Germinal center (tissue), 1 donor: ENCODE measurements at places on chromosomes 1 and 21.

DNA sequence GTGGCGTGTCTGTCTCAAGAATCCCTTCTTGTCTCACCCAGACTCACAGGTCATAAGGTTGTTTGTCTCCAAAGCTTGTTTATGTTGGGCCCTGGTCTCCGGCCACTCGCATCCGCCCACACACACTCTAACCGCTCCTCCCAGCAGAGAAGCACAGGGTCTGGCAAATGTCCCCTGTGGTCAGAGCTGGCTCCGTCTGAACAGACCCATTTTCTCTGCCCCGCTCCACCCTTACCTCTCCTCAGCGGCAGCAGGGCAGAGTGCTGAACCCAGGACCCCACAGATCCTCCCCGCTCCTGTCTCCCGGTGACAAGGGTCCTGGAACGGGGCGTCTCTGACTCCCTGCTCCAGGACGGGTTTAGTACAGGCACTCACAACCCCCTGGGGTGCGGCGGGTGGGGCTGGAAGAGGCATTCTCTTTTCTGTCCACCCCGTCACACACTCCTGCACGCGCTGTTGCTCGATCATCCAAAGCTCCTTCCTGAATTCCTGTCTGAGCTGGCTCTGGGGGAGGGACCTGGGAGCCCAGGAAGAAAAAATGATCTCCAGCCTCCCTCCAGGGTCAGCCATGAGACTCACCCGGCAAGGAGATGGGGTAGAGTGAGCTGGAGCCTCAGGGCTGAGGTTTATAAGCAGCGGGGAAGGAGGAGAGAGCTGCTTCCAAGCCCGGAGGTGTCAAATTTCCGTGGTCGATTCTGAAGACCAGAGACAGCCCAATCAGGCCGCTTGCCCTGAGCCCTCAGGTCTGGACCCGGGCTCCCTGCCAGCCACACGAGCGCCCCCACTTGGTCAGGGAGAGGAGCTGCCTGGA is at the start of gene S100A13:
Gene S100A13, minus strand, starts transcription at position 602 of the 811 bp plus-strand sequence. CDS start 1,033 bp downstream, outside the sequence.
- peak; percentile 37 for DNase-seq

DNA sequence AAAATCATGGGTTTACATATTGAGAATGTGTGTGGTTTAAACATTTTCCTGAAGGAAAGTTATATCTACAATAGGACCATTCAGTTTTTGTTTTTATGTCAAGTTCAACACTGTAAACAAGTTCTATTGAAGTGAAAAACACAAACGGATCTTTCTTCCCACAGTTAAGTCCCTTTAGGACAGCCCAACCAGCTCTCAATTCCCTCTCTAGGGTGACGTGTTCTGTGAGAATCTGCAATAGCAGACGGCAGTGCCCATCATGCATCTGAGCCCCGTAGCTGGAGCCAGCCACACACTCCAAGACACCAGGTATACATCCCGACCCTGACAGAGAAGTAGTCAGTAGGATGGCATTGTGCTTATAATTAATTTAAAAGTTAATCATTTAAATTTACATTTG is 26.3 kb upstream of the IVNS1ABP start:
- no peak for DNase-seq

DNA sequence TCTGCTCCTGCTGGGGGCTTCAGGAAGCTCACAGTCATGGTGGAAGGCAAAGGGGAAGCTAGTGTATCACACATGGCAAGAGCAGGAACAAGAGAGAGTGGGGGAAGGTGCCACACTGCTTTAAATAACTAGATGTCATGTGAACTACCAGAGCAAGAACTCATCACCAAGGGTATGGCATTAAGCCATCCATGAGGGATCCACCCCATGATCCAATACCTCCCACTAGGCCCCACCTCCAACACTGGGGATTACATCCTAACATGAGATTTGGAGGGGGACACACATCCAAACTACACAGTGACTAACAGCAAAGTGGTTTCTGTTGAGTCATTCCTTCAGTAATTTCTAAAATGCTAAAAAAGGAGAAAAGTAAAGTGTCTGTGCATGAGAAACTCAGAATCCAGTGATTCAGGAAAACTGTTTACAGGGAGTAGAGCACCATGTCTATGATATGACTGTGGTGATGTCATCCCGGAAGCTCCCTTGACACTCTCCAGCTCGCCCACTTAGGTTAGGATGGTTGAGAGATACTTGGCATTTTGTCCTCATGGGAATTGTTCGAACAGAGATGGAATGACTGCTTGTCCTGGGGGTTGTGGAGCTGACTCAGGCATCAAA is 50.3 kb downstream of the CHD1L start:
- DNase-seq = no peak

GRCh38 chr1:21759818-21760217 is 23.1 kb downstream of the USP48 start:
- DNase-seq = no peak

- DNase-seq = no peak
Measured at GRCh38 chr1:109773900-109774485, 10.3 kb upstream of the EPS8L3 start.

GRCh38 chr1:93526431-93526830 is 78.5 kb downstream of the FNBP1L start:
- no peak for DNase-seq

- DNase-seq = no peak
Measured at GRCh38 chr1:198879711-198880306, 241.0 kb downstream of the PTPRC start.

DNA sequence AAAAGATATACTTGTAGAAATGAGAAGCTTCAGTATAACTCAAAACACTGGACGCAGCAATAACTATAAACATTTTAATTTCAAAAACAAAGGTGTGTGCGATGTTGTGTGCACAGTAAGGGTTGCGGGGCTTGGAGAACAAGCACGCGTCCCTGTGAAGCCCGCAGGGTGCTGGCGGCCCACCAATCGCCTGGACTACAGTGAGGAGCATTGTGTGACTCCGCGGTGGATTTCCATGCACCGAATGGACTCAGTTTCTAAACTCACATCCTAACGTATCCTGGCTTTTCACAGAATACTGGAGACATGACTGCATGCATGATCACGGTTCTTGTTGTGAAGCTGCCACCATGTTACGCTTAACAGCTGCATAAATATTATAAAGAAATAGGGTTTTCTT is 33.0 kb downstream of the NTPCR start:
- no peak for DNase-seq

DNA sequence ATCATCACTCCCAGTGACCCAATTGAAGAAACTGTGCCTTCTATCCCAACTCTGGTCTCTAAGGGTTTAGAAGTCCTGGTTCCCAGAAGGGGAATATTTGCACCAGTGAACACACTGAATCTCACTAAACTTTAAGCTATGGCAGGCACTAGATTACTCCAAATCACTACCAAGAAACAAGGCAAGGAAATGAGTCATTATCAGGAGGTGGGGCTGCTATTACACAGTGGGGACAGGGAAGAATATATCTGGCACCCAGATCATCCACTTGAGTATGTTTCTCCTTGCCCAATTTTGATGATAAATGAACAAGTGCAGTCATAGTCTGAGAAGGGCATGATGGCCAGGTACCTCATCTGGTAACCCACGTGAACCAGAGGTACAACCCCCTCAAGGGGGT is 7.0 kb downstream of the MRPL9 start:
- DNase-seq = no peak

- no peak for DNase-seq
Measured at GRCh38 chr1:43708002-43708410, 670 bp downstream of the ST3GAL3 start.

- DNase-seq = no peak
Measured at GRCh38 chr21:44348861-44349260, 4.6 kb upstream of the TRPM2 start.

DNA sequence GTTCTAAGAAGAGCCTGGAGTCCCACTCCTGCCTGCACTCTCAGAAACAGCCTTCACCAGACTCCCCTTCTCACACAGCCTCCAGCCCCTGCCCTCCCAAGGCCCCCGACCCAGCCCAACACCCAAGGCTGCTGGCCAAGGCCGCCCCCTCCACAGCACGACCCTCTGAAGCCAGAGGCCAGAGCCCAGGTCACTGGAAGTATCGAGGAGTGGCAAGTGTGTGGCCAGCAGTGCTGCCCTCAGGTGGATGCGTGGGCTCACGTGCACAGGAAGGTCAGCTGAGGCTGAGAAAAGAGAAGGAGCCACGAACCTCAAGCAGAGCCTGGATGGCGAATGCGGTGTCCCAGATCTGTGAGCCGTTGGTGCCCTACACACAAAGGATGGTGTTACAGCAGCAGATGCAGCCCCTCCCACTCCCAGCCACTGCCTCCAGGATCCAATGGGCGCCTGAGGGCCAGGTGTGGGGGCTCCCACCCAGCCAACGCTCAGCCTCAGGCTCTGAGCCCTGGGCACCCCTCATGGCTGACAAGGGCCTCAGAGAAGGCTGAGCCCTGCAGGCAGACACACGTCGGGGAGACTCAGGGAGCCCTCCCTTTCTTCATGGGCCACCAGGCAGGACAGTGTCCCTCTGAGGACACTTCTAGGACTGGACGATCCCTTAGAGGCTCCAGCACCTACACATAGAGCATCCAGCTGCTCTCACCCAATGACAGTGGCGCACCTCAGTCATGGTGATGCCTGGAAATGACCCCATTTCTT is 18.0 kb downstream of the LSS start:
- no peak for DNase-seq

- DNase-seq = no peak
Measured at GRCh38 chr1:204970937-204971336, 72.1 kb upstream of the CNTN2 start.

DNA sequence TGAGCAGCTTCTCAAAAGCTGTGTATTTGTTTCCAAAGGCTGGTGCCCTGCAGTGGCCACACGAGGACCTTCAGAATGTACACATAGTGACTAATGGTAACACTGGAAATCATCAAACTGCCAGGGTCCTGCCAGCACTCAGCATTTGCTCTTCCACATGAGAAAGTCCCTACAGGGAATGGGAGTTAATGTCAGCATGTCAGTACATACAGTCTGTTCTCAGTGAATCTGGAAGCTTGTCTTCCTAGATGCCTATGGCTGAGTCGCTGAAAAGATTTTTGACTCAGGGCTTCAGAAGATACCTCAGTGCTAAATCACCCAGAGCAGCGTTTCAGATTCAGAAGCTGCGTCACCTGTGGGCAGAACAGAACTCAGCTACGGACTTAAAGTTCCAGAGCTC is 108.2 kb downstream of the CDC7 start:
- no peak for DNase-seq

DNA sequence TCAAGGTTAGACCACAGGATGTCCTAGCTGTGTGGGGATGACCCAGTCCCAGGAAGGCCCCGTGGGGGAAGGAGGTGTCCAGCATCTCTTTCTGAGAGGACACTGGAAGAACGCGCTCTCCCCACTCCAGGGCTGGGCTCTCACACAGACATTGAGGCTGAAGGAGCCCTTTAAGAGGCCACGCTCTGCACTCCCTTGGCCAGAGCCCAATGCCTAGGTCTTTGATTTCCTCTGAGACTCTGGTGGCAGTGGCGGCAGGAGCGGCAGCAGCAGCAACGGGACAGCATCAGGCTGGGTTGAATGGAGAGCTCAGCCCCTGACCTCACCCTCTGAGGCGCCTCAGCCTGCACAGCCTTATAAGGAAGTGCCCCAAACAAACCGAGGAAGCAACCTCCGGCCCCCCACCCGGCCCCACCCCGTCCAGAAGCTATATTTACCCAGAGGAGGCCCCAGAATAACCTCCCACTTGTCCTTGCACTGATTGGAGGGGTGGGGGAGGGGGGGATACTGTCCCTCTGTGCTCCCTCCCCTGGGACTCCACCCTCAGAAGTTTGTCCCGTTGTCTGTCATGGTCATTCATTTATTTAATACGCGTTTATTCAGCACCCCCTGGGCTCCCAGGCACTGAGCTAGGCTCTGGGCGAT is 12.3 kb downstream of the NES start:
- DNase-seq = no peak

DNA sequence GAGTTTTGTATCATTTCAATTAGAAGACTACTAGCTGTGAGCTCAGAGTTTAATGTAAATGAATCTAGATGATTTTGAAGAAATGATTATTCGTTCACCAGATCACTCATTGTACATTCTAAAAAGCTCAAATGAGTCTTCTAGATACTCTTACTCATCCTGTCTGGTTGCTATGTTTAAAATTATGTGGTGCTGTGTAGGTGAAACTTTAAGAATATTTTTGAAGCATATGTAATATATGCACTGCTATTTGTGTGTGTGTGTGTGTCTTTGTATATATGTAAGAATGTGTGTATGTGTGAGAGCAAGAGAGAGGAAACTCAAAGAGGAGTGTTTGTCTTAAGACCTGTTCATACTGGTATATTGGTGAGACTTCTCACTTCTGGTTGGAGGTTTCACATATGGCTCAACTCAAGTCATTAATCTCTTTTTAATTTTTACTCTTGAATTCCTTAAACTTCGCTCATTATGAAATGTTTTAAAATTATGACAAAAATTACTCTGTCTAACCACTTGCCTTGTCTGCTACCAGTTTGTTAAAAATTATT is 8.6 kb upstream of the C1orf105 start:
- DNase-seq = no peak

DNA sequence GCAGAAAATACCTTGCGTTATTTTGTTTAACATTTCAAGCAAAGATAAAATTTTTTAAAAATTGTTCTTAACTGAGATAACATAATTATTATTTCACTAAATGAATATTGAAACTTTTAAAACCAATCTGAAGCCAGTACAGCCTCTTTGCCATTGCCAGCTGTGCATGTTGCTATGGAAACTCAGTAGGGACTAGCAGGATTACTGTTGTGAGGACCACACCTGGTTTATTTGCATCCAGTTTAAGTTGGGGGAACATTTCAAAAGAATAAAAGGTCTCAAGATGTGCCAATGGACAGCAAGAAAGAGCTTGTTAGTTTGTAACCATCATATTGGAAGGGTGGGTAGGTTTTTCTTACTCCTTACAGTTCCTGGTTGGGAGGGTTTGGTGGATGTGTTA is 80.7 kb downstream of the POU2F1 start:
- DNase-seq = peak; percentile 12

- peak; percentile 17 for DNase-seq
Measured at GRCh38 chr1:226002667-226003501, 3.7 kb upstream of the SDE2 start.

DNA sequence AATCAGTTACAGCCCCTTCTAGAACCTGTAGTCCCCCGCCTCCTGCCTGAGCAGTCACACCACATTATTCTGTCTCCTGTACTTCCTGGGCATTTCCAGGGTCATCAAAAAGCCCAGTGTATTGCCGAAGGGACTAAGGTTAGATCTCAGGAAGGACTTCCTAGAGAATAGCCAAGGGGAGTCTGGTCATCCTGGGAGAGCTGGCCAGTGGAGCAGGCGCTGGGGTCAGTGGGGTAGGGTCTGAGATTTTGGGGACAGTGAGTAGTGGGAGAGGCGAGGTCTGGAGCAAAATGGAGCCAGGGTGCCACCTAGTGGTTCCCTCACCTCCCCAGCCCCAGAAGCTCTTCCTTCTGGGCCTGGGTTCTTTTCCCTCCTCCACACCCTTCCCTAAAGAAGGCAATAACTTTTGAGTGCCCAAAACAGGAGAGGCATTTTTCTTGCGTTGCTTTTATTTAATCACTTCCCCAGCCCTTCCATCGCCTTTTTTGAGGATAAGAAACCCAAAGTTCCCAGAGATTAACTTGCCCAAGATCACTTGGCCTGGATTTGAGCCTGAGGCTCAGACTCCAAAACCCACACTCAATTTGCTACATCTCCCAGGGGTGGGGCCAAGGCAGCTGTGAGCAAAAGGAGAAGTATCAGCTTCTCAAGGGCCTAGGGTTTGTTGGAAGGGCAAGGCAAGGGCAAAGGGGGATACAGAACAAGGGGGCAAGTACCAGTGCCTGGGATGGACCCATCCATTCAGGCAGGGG is 7.3 kb upstream of the PMVK start:
- DNase-seq = peak; percentile 56

GRCh38 chr1:29870621-29871020 is 634.3 kb downstream of the PTPRU start:
- no peak for DNase-seq
